ENCODE measurements at places on chromosomes 7 and 10. TPM values are rescaled to one million over a fixed set of nuclear protein-coding genes. Genes with fewer than 3 reads are reported as not detected.

DNA sequence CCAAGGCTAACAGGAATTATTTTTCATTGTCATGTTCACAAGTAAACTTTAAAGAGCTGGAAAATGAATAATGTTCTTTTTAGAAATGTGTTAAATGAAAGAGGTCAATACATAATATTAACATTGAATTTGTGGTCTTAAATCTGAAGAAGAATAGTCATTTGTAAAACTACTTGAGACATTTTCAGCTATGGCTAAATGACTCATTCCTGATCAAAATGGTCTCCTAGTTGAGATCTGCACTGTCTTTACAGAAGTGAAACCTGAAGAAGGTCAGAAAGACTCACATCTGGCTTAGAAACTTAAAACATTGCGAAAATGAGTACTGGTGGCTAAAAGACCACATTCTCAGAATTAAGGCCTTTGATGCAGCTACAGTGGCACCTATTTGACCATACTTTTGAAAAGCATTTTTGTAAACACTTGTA lies 5.9 kb downstream of the PIK3CG start:
- DNase-seq = no peak

DNA sequence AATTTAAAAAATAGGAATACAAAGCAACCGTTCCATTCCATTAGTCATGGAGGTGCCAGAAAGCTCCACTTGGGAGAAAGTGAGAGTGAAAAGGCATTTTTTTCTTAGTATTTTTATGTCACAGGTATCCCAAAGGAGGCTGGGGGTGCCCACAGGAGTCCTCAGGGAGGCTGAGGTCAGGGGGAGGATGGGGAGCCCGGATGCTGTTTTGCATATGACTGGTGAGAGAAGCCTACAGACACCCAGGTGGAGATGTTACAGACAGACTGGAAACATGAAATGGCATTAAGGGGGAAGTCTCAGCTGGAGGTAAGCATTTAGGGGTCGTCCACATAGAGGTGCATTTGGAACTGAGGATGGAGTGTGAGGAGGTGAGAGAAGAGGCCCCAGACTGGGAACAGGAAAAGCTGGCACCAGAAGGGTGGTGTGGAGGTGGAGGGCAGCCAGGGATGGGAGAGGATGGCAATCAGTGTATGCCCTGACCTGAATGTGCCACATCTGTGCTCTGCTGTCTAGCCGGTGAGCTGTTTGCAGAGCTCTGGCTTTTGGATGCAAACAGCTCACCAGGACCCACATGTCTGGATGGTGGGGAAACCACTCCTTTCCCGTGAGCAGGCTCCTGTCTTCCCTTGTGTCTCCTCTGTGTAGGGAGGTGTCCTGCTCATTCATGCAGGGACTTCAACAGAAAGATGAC lies 101.1 kb downstream of the RAMP3 start:
- DNase-seq = no peak

DNA sequence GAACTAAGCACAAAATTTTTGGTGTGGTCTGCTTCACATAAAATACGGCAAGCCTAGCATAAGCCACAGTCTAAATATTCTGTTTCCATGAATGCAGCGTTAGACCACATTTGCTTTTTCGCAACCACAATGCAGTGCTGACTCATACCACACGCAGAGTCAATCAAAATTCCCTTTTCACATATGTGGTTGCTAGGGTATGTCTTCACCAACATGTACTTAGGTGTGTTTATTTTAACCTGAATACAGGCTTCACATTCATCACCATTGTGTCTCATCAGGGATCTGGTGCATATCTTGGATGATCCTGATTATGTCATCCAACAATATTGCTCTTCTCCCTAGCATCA lies 90.8 kb downstream of the CHN2 start:
- DNase-seq = no peak

DNA sequence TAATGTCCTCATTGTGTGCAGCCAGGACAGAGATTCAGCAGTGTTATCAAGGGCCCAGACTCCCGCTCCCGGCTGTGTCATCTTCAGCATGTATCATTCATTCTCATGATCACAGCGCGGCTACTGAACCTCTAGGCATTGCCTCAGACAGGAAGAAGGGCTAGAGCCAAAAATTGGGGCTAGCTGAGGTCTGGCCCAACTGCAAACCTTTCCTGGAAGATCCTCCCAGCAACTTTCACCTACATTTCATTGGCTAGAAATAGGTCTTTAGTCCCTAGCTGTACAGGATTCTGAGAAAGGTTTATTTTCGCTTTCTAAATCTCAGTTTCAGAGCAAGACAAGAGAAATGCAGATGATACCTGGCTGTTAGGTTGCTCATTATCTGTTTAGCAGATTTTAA lies 81.9 kb downstream of the CREM start:
- no peak for DNase-seq

- no peak for DNase-seq
Measured at GRCh38 chr7:84058311-84059076, 136.1 kb downstream of the SEMA3A start.

DNA sequence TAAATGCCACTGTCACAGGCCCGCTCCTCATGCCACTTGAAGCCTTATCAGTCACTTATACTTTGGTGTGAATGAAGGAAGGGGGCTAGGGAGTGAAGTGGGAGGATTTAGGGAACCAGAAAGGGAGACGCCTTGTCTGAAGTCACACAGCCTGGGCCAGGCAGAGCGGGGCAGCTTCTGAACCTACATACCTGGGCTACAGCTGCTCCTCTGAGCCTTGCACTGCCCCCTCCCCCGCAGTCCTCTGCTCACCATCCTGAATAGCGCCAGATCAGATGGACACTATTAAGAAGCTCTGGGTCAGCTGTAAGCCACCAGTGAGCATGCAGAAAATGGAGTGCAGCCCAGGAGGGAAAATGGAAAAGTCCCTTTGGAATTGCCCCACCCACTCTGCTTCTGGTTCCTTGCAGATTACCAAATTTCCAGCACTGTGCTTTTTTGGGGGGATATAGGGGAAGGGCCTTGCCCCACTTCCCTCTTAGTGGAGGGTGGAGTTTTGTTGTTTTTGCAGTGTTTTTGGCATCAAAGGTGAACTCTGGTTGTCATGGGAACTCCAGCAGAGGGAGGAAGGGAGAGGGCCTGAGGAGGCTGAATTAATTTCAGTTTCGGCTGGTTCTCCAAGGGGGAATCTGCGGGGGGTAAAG lies 35.0 kb upstream of the ADCYAP1R1 start:
- no peak for DNase-seq

The EPHA1 gene
- polyA plus RNA-seq = 20.2 TPM

Measured in left kidney (tissue), 8 donors.